ENCODE measurements at places on chromosomes 5 and 9. TPM values are rescaled to one million over a fixed set of nuclear protein-coding genes. Genes with fewer than 3 reads are reported as not detected.

Gene PCDHB6
- 0.37 TPM for total RNA-seq

Gene CMYA5
- total RNA-seq, result 0.26 TPM

Gene UHRF2
- total RNA-seq, result 178 TPM

Gene CDKN2A
- 10.7 TPM for total RNA-seq

Gene SLC36A3
- total RNA-seq, result not detected

Gene PPP2R2B
- total RNA-seq, result 0.79 TPM

Gene SLC4A9
- not detected for total RNA-seq

Gene GALT
- 34.8 TPM for total RNA-seq

Gene IL4
- total RNA-seq, result not detected

Gene CLTB
- total RNA-seq, result 185 TPM

Gene MSMP
- 0.31 TPM for total RNA-seq

Data from aortic smooth muscle cell (primary cell).